ENCODE measurements at places on chromosomes 11 and 22.

GRCh38 chr22:45917146-45917545 lies 59.8 kb downstream of the WNT7B start:
- no peak for DNase-seq

DNA sequence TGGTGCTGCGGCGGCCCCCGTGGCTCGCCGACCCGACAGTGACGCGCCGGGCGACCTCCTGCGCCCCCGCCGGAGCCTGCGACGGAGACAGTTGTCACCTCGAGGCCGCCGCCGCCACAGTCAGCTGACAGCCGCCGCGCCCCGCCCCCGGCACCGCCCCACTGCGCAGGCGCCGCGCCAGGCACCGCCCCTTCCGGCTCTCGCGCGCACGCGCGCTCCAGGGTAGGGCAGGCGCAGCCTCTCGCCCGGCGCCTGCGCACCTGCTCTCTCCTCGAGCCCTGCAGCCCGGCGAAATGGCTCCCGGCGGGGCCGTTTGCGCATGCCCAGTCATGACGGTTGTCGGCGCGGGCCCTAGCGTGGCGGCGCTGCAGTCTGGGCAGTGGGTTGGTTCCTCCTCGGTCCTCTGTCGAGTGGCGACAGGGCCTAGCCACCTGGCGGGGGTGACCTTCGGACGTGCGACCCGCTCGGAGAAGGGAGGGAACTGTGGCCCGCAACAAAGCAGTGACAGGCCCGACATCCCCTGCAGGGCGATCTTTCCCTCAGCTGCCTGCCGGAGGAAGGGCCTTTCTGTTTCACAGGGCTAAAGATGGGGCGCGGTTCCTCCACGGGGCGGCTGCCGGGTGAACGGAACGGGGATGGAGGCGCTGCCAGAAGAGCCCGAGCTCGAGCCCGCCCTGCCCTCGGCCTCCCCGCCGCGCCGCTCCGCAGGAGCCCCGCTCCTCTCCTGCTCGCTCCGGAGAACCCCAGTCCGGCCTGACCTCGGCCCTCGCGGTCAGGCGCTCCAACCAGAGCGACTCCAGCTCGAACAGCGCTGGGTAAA lies at the start of gene TOLLIP:
TSS of gene TOLLIP (minus strand) at position 135 of the 820 bp plus-strand sequence. CDS start at position 1, 134 bp downstream.
- peak; percentile 83 for DNase-seq

- DNase-seq: no peak
These were observed 27.7 kb upstream of the PARVB start for GRCh38 chr22:43996170-43996980.

DNA sequence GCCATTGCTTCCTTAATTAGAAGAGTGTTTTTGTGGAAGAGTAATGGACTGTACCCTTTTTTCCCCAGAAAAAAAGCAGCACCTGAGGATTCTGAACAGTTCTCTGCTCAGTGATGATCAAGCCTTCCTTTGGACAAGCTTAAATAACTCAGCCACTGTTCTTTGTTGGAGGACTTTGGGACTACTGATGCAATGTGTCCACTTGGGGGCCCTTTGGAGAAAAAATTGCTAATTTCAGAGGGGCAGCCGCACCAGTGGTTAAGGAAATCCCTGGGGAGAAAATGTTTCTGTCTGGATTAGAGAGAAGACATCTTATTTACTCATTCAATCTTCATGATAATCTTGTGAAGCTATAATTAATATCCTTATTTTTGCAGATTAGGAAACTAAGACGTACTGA lies 5.3 kb upstream of the KMT2A start:
- no peak for DNase-seq

GRCh38 chr22:20205464-20205963 lies 54.7 kb upstream of the CCDC188 start:
- DNase-seq: no peak

DNA sequence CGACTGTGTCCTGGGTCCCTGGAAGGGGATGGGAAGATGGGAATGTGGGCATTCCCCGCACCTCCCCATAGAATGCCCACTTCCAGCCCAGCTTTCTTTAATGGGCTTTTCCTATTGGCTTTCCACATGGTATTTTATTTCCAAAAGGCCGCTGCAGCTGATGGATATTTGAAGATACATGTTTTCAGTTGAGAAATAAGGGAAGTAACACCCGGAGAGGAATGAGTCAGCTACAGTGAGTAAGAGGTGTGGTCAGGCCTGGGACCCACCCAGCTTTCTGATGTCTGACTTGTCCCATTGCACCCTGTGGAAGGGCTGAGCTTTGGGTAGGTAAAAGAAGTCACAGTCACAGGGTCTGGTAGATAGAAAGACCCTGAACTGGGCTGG lies 476.9 kb downstream of the MIAT start:
- DNase-seq: peak; percentile 81

GRCh38 chr11:85595285-85595884 lies 31.8 kb downstream of the DLG2 start:
- peak; percentile 30 for DNase-seq
